A549 treated with dexamethasone at 1 μM for 4 hours (cell line): ENCODE measurements at places on chromosomes 3 and 15. TPM values are rescaled to one million over a fixed set of nuclear protein-coding genes. Genes with fewer than 3 reads are reported as not detected.

The GPR156 gene
- 0.25 to 0.59 TPM (median 0.38 TPM) in 5 replicates for total RNA-seq

The CCK gene
- 1.6 to 2.6 TPM (median 1.7 TPM) in 5 replicates for total RNA-seq

The FANCD2OS gene
- not detected in 5 replicates for total RNA-seq

The FGD5 gene
- total RNA-seq = 0.04 to 0.07 TPM in 2 of 5 replicates, not detected in the others

The PAK2 gene
- 31.1 to 45.8 TPM (median 43.1 TPM) in 5 replicates for total RNA-seq

The THPO gene
- total RNA-seq = 0.08 to 0.11 TPM in 2 of 5 replicates, not detected in the others

The ATP13A4 gene
- total RNA-seq = not detected in 5 replicates

The MITF gene
- 5.4 to 10.2 TPM (median 7.8 TPM) in 5 replicates for total RNA-seq

The GOLGA8J gene
- not detected in 5 replicates for total RNA-seq

The RCN2 gene
- total RNA-seq = 57.8 to 67.7 TPM (median 58.8 TPM) in 5 replicates

The TIPARP gene
- 98.8 to 117 TPM (median 110 TPM) in 5 replicates for total RNA-seq

The CHRM5 gene
- 0.04 TPM in 1 of 5 replicates, not detected in the others for total RNA-seq

The C15orf39 gene
- total RNA-seq = 24.8 to 36.1 TPM (median 34.0 TPM) in 5 replicates

The PSMA4 gene
- total RNA-seq = 358 to 494 TPM (median 380 TPM) in 5 replicates

The CP gene
- 4.7 to 8.1 TPM (median 5.9 TPM) in 5 replicates for total RNA-seq

The IGSF10 gene
- 0.34 to 0.53 TPM (median 0.40 TPM) in 5 replicates for total RNA-seq

The CLEC3B gene
- total RNA-seq = not detected in 5 replicates

The MRPL46 gene
- 51.8 to 62.5 TPM (median 55.1 TPM) in 5 replicates for total RNA-seq

The PRRT3 gene
- total RNA-seq = 1.2 to 1.9 TPM (median 1.7 TPM) in 5 replicates

The SPATA12 gene
- 0.26 to 0.38 TPM (median 0.32 TPM) in 5 replicates for total RNA-seq

The UBA7 gene
- total RNA-seq = 0.25 to 0.72 TPM (median 0.26 TPM) in 5 replicates

The SLC7A14 gene
- total RNA-seq = not detected in 5 replicates

The IL5RA gene
- not detected in 5 replicates for total RNA-seq

The CX3CR1 gene
- total RNA-seq = 0.04 to 0.07 TPM (median 0.06 TPM) in 5 replicates

The HIGD2B gene
- 0.10 TPM in 1 of 5 replicates, not detected in the others for total RNA-seq

The ITPKA gene
- 9.7 to 16.4 TPM (median 13.2 TPM) in 5 replicates for total RNA-seq

The PATL2 gene
- total RNA-seq = 0.11 to 0.26 TPM (median 0.18 TPM) in 5 replicates

The KNG1 gene
- 0.07 TPM in 1 of 5 replicates, not detected in the others for total RNA-seq

The ALDH1A3 gene
- total RNA-seq = 16.7 to 26.3 TPM (median 22.4 TPM) in 5 replicates

The MCF2L2 gene
- 0.19 to 0.69 TPM (median 0.26 TPM) in 5 replicates for total RNA-seq

The FBXL22 gene
- 0.14 to 0.49 TPM (median 0.27 TPM) in 5 replicates for total RNA-seq
